Activated CD4-positive, alpha-beta T cell treated with anti-CD3 and anti-CD28 coated beads, Interleukin-2, amount 10 ng/mL, durations not matched to agents 24 days and 14 days (primary cell): ENCODE measurements at places on chromosomes 2 and 18.

GRCh38 chr18:46567196-46567595, 89.8 kb downstream of the LOXHD1 start:
- DNase-seq: no peak

- DNase-seq: no peak
Measured at GRCh38 chr2:45691171-45691999, 39.9 kb downstream of the PRKCE start.

- DNase-seq: no peak
Measured at GRCh38 chr18:5943514-5943913, 48.2 kb upstream of the TMEM200C start.

DNA sequence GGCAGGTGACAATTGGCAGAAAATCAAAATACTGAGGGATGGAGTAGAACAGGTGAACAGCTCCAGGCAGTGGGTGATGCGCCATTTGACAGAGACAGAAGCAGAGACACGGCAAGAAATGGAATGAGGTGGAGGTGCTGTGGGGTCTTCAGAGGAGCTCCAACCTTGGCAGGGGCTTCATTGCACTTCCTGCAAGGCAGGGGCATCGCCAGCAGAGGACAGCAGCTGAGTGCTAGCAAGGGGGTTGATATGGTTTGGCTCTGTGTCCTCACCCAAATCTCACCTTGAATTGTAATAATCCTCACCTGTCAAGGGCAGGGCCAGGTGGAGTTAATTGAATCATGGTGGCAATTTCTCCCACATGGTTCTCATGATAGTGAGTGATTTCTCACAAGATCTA, 42.8 kb downstream of the CCDC68 start:
- peak; percentile 45 for DNase-seq

DNA sequence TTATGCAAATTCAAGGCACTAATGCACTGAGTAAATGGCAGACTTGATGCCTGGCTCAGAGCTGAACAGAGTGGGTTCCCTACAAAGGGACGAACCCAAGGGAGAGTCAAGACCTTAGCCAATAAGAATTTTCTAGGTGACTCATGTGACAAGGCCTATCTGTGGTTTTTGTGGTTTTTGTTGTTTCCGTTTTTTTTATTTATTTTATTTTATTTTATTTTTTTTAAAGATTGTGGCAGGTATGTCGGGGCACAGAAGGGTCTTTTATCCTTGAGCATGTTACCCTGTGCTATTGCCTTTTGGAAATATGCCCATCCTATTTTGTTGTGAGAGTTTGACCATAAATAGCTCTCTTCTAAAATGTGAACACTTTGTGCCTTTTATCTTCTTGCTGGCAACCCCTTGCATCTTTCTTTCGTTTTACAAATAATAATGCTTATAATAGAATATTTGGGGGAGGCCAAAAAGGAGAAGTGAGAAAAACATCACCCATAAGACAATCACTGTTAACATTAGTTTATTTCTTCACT, 113.4 kb upstream of the AQP4 start:
- no peak for DNase-seq

DNA sequence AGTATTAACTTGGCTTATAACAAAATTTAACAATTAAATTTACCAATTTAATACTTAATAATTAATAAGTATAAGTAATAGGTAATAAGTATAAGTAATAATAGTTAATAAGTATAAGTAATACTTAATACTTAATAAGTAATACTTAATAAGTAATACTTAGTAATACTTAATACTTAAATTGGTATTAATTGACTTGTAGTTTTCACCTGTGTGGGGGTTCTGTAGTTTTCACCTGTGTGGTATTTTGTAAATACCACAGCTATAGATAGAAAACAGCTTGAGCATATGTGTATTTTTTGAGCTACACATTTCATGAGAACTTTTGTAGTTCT, 55.4 kb downstream of the MAPRE2 start:
- no peak for DNase-seq

DNA sequence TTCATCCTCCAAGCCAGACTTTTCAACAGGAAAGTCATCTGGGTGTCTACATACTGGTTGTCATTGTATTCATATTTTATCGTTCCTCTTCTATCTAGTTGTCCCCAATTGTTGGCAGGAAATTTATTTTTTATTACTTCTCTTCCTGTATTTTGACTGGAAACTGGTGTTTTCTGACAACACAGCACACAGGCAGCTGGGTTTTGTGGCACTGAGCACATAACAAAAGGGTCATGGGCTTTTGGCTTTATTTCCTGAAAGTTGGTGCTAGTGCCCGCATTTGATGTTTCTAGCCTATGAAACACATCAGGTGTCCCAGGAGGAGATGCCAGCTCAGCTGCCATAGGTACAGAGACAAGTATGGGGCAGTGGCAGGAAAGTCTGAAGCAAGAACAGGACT, 126.4 kb downstream of the TMEM17 start:
- no peak for DNase-seq

DNA sequence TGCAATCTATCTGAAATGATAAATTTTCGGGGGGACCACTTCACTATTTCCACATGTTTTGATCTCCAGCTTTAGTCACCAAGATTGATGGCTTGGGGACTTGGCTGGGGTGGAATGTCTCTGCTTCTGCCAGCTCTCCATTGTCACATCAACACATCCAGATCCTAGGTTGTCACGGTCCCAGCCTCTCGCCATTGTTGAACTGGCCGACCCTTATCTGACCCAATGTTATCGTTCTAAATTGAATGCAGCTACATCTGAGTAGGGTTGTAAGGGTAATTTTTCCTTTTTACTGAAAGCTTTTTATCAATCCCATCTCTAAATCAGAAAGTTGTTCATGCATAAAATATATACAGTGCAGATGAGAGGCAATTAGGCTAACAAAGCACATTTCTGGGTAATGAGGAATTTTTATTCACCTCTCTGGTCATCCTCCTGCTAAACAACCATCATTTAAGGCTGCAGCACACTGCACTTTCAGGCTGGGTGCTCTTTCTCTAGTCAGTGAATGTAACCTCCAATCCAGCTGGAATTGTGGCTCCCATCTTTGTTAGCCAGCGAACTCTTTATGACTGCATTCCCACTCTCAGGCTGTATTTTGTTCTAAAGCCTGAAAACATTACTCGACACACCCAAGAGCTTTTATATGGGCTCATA, 128.2 kb downstream of the COL4A4 start:
- DNase-seq: no peak

- DNase-seq: no peak
Measured at GRCh38 chr2:28779001-28779400, 27.4 kb downstream of the PPP1CB start.

GRCh38 chr2:184203661-184204060, 394.7 kb upstream of the ZNF804A start:
- DNase-seq: no peak

- no peak for DNase-seq
Measured at GRCh38 chr2:99648178-99648844, 158.5 kb upstream of the REV1 start.

GRCh38 chr2:138028538-138028937, 64.3 kb downstream of the HNMT start:
- DNase-seq: no peak

DNA sequence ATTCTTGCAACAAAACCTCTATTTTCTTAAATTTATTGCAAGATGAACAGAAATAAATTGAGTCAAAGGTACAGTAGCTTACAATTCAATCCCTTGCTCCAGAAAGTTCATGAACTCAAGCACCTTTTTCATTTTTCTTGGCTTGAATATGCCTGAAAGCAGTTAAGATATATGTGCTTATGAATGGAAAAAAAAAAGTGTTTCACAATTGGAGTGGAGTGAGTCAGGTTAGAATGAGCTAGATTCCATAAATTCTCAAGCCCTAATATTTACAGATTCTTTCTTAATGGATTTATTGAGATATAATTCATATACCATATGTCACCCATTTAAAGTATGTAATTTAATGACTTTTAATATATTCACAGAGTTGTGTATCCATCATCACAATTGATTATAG, 39.6 kb upstream of the NEMP2 start:
- DNase-seq: no peak

- DNase-seq: no peak
Measured at GRCh38 chr2:196827356-196827755, 18.2 kb upstream of the C2orf66 start.

GRCh38 chr2:223696719-223697118, 94.6 kb upstream of the SCG2 start:
- DNase-seq: no peak

DNA sequence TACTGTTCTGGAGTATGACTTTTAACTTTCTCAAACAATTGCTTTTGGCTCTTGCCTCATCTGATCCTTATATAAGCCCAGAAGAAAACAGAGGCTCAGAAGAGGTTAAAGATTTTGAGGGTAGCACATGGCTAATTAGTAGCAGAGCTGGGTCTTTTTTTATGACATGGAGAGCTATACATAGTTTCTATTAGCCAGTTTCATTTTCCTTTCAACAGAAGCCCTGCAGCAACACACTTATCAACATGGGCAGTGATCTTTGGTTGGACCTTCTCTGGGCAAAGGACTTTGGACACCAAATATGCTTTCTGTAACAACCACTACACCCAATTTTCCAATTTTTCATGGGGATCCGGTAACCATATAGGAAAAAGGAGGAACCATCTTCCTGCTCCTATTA, 64.9 kb downstream of the NCKAP5 start:
- DNase-seq: no peak

DNA sequence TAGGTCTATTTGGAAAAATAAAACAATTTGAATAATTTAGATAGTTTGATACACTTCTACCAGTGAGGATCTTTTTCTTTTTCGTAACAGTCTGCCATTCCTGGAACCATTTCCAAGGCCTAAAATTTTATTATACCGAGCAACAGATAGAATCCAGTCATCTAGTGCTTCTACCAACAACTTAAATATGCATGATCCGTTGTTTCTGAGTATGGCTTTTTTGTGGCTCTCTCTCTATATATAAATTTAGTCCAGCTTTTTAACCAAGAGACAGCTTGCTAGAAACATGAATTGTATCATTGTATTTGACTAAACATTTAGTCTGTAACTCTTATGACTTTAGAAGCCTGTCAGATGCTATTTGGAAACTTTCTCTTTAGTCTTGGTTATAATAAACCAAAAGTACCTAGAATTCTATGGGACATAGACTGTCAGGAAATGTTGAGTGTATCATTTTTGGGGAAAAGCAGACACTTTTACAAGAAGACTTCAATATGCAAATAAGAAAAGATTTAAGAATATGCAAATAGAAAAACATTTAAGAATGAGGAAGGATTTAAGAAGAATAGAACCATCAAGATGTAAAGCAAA, 161.4 kb downstream of the ZEB2 start:
- DNase-seq: no peak

DNA sequence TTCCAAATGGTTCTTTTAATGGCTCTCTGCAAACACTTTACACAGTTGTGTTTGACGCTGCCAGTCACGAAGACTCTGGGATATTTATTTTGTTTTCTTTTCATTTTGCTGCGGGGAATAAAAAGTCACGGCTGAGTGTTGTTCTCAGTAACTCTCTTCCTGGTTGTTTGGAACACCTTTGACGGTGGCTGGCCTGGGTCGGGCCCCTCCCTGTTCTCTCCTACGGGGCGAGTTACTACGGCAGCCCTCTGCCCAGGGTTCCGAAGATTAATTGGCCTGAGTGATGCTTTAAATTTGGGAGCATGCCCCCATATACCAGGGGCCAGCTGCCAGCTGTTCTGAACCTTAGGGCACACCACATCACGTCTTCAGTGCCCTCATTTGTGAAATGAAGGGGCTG, 84.7 kb downstream of the GATA6 start:
- DNase-seq: no peak

DNA sequence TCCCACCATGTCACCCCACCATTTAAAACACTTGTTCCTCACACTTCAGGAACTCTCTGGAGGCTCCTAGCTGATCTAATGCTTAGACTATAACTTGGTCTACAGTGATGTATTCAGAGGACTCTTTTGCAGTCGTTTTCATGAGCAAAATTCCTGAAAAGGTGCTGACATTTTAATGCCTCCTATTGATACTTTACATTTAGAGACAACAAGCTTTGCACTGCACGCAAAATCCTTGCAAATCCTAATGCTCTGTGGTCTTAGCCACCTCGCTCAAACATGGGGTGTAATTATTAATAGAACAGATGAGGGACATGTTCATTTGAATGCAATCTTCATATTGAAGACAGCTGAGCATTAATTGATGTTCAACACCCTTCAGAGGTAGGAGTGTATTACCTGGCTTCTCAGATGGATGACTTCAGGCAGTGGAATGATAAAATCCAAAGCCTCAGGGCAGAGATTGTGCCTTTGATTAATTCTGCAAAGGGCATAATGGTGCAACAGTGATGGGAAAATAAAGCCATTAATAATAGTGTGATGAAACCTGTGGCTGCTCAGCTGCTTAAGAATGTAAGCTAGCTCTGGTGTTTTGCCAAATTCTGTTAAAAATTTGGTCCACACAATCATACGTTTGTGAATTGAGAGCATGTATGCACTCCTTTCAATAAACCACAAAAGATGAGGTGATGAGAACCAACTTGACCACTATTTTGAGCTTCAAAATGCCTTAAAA, 5.4 kb downstream of the CTAGE1 start:
- no peak for DNase-seq

- peak; percentile 16 for DNase-seq
Measured at GRCh38 chr2:134842930-134843490, 4.6 kb downstream of the ACMSD start.

DNA sequence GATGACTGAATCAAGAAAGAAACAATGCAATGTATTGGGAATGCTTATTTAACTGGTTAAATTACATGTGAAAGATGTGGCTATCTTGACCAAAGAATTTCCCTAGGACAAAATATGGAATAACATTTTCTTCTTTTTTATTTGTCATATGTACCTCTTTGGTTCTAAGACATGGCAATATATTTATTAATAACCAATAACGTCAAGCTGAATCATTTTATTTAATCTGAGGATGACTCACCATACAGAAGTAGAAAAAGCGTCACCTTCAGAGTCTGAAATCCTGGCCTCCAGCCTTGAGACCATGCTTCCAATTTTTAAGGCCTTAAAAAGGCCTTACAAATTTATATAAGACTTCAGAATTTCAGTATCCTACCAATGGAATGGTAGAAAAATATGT, 1464.9 kb downstream of the SUCLG1 start:
- DNase-seq: no peak

DNA sequence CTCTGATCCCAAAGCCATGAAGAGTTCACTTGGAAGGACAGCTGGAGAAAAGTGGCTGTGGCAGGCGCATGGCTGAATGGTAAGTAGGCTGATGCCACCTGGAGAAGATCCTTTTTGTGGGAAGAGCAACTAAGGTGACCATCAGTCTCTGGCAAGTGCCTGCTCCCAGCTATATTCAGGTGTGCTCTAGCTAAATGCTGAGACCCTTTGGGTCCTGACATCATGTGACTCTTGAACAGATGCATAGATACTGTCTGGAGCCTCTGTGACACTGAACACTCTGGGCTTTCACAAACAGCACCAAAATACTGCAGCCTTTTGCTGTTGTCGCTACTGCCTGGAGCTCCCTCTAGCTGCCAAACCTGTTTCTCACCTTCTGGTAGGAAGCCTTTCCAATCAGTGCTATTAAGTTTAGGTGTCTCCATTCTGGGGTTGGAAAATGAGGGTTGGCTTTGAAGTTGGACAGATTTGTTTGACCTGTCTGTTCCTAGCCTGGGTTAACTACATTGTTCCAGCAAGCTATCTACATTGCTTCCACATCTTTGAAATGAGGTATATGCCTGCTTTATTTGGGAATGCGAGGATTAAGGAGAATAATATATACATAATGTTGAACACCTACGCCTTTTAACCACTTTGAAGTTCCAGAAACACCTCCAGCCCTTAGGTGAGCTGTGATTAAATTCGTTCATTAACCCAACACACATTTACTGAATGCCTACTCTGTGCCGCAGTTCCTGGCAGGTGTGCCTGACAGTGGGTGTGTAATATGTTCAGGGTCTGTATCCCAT, 3.1 kb downstream of the EGR4 start:
- peak; percentile 87 for DNase-seq
